ENCODE measurements at places on chromosomes 12 and 14.

DNA sequence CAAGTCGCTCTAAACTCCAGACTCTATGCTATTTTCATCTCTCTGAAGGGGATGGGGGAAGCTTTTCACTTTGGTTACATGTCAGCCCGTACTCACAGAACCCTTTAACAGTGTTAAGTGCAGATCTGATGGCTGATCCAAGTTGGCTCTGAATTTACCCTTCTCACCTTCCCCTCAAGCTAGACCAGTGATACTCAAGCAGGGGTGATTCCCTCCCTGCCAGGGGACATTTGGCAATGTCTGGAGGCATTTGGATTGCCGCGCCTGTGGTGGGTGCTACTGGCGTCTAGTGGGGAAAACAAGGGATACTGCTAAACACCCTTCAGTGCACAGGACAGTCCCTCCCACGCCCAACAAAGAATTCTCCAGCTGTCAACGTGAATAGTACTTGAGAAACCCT, 6.0 kb upstream of the TEX52 start:
- DNase-seq = no peak

DNA sequence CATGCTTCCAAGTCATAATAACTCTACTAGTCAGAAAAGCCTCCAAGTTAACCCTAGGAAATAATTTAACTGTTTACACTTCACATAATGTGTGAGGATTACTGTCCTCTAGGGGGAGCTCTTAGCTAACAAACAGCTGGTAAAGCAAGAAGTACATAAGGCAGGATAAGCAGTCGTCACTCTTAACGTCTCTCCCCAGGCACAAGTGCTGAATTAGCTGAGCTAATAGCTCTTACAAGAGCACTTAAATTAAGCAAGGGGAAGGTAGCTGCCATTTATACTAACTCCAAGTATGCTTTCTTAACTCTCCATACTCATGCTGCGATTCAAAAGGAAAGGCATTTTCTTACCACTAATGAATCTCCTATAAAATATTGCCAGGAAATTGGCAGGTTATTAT, 79.3 kb upstream of the TSPAN11 start:
- DNase-seq = peak; percentile 69

- DNase-seq = no peak
These were observed 190.4 kb upstream of the CPNE8 start for GRCh38 chr12:39095636-39096330.

- no peak for DNase-seq
These were observed 224.9 kb downstream of the APAF1 start for GRCh38 chr12:98869886-98870503.

DNA sequence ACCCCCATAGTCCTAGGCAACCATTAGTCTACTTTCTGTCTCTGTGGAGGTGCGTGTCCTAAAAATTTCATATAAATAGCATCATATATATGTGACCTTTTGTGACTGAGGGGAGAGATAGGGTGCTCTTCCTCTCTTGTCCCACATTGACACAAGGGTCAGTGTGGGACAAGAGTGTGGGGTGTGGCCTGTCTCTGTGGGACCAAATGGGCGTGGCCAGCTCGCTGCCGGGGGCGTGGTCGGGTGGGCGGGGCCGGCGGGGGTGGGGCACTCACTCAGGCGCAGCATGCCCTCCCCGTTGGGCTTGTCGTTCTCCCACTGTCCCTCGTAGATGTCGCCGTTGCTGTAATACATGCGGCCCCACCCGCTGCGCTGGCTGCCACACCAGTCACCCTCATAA, 15.5 kb downstream of the MORN3 start:
- DNase-seq = no peak

DNA sequence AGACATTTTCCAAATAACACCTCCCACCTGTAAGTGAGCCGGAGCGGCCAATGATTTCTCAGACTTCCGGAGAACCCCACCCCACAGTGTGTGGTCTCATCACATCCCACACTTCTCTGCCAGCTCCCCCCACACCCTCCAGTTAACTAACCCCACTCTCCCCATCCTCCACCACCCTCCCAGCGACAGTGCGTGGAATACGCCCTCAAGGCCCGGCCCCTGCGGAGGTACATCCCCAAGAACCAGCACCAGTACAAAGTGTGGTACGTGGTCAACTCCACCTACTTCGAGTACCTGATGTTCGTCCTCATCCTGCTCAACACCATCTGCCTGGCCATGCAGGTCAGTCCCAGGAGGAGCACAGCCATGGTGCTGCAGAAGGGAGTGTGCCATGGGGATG, 184.4 kb upstream of the FKBP4 start:
- no peak for DNase-seq

GRCh38 chr12:51721282-51721940, 127.1 kb downstream of the FIGNL2 start:
- DNase-seq = peak; percentile 77

- no peak for DNase-seq
These were observed 8.5 kb upstream of the SYNE3 start for GRCh38 chr14:95524706-95525512.

DNA sequence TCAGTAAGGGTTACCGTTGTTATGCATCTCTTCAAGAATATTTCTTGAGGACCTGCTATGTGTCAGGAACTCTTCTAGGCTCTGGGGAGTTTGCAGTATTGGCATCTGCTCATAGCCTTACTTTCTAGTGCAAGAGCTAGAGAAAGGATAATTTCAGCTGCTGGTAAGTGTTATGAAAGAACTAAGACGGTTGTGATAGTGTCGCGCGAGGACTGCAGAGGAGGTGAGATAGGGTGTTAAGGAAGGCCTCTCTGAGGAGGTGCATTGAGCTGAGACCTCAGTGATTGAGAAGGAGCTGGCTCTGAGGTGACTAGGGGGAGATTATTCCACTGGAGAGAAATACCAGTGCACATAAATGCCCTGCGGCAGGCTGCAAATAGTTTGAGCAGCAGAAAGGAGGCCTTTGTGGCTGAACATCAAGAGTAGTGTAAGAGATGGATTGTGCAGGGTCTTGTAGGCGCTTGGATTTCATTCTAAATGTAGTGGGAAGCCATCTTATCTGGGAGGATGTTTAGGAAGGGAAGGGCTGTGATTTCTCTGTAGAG, 824 bp downstream of the DDX55 start:
- DNase-seq = peak; percentile 18

Measured in stomach (tissue), 19 donors.